Calu3 (cell line): ENCODE measurements at places on chromosomes 2 and 18. TPM values are rescaled to one million over a fixed set of nuclear protein-coding genes. Genes with fewer than 3 reads are reported as not detected.

DNA sequence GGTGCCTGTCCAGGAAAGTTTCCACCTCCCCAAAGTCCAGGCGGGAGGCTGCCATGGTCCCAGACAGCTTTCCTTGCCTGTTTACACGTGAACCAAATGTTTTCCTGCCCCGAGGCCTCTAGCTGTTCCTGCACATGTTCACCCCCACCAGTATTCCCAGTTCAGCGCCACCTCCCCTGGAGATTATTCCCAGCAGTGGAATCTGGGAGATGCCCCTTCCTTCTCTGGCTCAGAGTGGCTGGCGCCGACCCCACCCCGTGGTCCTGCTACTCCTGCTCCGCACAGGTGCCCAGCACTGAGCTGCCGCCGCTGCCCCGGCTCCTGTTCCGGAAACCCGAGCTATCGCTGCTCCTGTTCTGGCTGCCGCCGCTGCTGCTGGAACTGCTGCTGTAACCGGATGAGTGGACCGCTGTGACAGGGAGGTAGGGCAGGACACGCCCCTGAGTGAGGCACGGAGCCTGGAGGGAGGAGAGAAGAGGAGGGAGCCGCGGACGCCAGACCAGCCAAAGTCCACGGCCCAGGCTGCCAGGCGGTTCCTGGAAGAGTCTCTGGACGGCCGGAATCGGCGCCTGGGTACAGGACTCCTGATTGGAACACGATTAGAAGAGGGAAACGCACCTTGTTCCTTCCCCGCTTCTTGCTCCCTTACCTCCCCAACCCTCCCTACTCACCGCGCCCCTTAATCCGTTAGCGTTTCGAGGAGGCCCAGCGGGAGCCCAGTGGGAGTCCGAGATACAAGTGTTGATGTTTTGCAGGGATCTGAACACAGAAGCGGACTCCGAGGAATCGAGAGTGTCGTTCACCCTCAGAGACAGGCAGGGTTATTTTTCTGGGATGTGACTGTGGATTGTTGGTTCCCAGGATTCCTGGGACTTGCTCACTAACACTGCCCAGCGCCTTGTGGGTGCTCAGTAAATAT is at the start of gene PDE11A:
TSS of gene PDE11A (minus strand) at position 395 of the 919 bp plus-strand sequence. CDS start at position 55, 340 bp downstream.
- H3K4me3 ChIP-seq = peak within 1 kb of the TSS; percentile 83
- H3K4me1 ChIP-seq = peaks cover 48% of the 10 kb centered on the region
- H3K27ac ChIP-seq = peak within 1 kb of the TSS; percentile 45
- DNase-seq = peak; percentile 90
- peaks cover 26% of the 10 kb centered on the region for H3K36me3 ChIP-seq

Gene FAM228A
- total RNA-seq = not detected in 2 replicates

DNA sequence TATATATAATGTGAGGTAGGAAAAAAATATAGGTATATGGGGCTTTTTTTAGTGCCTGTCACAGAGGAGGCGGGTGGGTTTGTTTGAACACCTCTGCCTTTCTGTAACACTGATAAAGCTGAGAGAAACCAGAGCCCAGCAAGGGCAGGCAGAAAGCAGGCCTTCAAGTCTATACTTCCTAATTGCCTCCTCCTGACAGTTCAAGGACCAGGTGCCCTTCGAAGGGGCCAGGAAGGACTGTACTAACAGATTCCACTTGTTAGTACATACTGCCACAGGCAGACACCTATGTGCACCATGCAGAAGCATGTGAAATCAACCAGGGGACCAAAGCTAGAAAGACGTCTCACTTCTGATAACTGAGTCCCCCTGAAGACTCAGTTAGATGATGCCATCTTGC is 13.8 kb downstream of the SLC1A4 start:
- DNase-seq = no peak
- peaks cover 14% of the 10 kb centered on the region for H3K4me1 ChIP-seq
- no peaks in the 10 kb centered on the region for H3K27me3 ChIP-seq
- H3K27ac ChIP-seq = no peak overlapping the region
- no peak overlapping the region for H3K4me3 ChIP-seq

DNA sequence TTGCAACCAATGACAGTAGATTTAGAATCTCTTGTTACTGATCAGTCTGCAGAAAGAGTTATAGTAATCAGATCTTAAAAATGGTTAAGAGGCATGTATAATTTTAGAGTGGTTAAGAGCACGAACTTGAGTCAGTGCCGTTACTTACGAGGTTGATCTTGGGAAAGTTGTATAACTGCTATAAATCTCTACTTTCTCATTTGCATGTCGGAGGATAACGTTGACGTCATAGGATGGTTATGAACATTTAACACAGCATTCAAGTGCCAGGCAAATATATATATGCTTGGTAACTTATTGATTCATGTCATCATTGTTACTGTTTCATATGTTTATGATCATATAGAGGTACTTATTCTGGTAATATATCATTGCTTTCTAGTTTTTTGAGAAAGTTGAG is 146.2 kb downstream of the ARHGAP28 start:
- H3K4me3 ChIP-seq = no peak overlapping the region
- peaks cover 67% of the 10 kb centered on the region for H3K27me3 ChIP-seq
- DNase-seq = no peak

DNA sequence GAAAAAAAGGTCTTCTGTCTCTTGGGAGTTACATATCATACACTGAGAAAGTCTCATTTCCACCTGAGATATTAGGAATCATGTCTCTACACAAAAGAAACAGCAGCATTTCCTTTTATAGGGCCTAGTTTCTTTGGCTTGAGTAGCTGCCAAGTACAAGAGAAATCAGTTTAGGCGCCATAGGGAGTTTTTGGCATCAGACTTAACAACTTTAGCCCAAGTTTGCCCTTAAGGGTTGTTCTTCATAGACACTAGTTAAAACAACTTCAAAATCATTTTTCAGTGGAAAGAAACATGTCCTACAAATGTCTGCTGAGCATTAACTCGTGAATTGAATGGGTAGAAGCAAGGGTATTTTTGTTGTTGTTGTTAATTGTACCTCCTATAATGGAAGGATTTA is 587.0 kb upstream of the DSEL start:
- H3K27ac ChIP-seq = no peak overlapping the region
- no peaks in the 10 kb centered on the region for H3K36me3 ChIP-seq
- DNase-seq = no peak
- H3K27me3 ChIP-seq = no peaks in the 10 kb centered on the region

DNA sequence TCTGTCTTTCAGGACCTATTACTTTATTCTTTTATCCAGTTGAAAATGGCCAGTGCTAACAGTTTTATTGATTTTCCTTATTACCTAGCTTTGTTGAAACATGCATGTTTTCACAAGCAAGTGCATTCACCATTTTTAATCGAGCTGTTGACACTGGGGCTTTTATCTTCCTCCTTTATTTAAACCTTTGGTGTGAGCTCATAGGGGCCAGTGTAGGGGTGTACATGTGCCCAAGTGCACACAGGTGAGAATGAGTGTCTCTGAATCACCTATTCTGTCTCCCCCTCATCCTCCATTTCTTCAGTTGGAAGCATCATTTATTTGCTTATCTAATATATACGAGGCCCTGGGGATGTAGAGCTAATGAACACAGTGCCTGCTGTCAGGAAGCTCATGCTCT is 199.1 kb downstream of the PRKCE start:
- H3K4me1 ChIP-seq = peaks cover 32% of the 10 kb centered on the region
- H3K27me3 ChIP-seq = no peaks in the 10 kb centered on the region
- no peak overlapping the region for H3K27ac ChIP-seq
- no peaks in the 10 kb centered on the region for H3K36me3 ChIP-seq
- no peak overlapping the region for H3K4me3 ChIP-seq

DNA sequence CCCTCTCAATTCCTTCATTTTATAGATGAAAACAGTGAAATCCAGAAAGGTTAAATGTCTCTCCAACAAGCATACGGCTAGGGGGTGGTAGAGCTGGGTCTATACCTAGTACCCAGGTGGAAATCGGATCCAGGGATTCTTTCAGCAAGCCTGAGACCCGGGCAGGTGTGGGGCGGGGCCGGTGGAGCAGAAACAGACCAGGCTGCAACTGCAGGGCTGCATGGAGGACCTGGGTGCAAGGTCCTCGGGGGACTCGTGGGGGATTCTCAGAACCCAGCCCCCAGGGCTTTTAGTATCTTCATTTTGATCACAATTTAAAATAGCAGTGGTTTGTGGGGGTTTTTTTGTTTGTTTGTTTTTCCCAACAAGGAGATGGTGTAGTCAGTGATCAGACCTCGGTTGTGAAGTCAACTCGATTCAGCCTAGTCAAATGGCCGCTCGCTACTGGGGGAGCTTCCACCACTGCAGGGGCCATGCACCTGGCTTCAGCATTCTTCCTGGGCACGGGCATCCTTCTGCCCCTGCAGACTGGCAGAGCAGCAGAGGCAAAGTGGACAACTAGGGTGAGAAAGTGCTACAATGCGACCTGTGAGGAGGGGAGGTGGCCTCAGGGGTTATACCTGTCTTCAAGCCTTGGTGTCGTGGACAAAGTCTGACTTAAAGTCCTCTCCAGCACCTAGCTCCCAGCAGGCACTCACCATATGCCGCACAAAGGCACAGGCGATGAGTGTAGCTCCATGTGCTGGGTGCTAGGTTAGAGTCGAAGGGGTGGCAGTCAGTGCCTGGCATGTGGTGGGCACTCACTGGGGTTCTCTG is 46.3 kb downstream of the GORASP2 start:
- H3K4me1 ChIP-seq = peaks cover 18% of the 10 kb centered on the region
- H3K27ac ChIP-seq = no peak overlapping the region
- peaks cover 15% of the 10 kb centered on the region for H3K27me3 ChIP-seq
- H3K4me3 ChIP-seq = no peak overlapping the region

- H3K27me3 ChIP-seq = no peaks in the 10 kb centered on the region
- DNase-seq = no peak
- H3K36me3 ChIP-seq = peaks cover 19% of the 10 kb centered on the region
- H3K27ac ChIP-seq = no peak overlapping the region
Observed at GRCh38 chr2:130388221-130388907, 32.5 kb downstream of the PTPN18 start.

Gene UGT1A10
- 107 and 120 TPM in 2 replicates for total RNA-seq

Gene CAPN14
- total RNA-seq = 0.35 and 0.42 TPM in 2 replicates

- no peak overlapping the region for H3K27ac ChIP-seq
- no peak for DNase-seq
- peaks cover 41% of the 10 kb centered on the region for H3K4me1 ChIP-seq
- no peaks in the 10 kb centered on the region for H3K27me3 ChIP-seq
- H3K4me3 ChIP-seq = no peak overlapping the region
- H3K36me3 ChIP-seq = peaks cover 5% of the 10 kb centered on the region
Observed at GRCh38 chr2:62657783-62658182, 47.7 kb upstream of the EHBP1 start.

DNA sequence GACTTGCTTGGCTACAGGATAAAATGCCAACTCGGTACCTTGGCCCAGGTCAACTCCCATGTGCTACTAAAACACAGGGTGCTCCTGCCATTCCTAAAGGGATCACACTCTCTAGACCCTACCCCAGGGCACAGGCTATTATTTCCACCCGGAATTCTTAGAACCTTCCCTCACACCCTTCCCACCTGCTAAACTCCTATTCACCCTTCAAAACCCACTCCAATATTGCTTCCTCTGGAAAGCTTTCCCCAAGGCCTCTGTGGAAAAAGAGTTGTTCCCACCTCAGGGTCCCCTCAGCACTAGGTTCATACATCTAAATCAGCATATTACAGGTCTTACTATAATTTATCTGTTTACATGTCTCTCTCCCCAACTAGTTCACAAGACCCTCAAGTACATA is 75.0 kb upstream of the TANC1 start:
- DNase-seq = no peak
- no peak overlapping the region for H3K27ac ChIP-seq
- H3K4me1 ChIP-seq = no peaks in the 10 kb centered on the region
- no peaks in the 10 kb centered on the region for H3K36me3 ChIP-seq
- H3K4me3 ChIP-seq = no peak overlapping the region

DNA sequence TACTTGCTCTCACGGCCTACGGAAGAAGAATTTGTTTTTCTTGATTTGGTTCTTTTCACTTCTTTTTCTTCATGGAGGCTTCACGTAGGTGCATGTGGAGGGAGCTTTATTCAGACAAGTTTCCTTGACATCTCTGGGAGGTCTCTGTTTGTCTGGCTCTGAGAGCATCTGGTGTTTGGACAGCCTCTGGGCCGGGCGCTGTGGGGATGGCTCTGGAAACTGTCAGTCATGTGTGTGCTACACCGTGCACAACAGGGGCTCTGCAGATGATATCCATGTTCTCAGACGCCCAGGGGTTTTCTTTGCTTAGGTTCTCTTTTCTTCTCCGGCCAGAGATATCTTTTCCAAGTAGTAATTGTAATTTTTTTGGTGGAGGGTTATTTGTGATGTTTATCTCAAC is 130.7 kb downstream of the SH3RF3 start:
- no peak for DNase-seq
- peaks cover under 1% of the 10 kb centered on the region for H3K4me1 ChIP-seq
- peaks cover 82% of the 10 kb centered on the region for H3K27me3 ChIP-seq
- H3K36me3 ChIP-seq = no peaks in the 10 kb centered on the region

DNA sequence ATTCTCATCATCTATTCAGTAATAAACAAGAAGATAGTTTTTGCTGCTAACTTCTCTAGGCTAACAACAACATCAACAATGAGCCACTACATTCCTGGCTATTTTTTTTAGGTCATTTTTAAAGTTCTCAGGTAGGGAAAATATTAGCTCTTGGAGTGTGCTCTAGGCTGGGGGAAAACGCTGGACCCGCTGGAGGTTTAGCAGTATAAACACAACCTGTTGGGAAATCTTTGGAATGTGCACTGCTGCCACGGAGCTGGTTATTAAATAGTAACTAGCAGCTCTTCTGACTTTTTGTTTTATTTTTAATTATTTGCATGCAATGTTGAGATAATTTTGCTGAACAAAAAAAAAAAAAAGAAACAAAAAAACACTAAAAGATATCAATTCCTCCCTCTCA is 892.1 kb upstream of the ACVR2A start:
- H3K27ac ChIP-seq = no peak overlapping the region
- DNase-seq = no peak
- H3K27me3 ChIP-seq = no peaks in the 10 kb centered on the region
- no peak overlapping the region for H3K4me3 ChIP-seq
- no peaks in the 10 kb centered on the region for H3K4me1 ChIP-seq

DNA sequence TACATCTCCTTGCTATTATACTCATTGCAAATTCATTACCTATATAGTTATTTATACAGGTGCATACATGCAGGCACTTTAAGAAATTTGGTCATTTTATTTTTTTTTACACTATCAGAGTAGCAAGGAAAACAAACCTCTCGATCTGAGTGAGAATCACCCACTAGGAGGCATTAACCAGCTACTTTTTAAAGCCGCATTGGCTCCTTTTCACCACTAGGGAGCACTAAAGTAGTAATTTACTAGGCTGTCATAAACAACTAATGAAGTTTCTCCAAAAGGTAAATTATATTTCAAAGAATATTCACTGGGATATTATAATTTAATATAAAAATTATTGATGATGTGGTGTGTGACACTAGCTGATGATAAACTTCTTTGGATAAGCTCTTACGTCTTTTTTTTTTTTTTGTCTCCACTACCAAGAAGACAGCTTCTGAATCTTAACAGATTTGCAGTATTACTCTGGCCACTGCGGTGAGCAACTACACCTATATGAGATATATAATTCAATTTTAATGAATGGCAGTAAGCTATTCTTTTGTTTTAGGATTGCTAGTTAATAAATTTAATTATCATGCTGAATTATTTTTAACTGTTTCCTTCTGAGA is 101.9 kb downstream of the NOL4 start:
- DNase-seq = peak; percentile 30
- H3K4me1 ChIP-seq = peaks cover 29% of the 10 kb centered on the region

Gene HPCAL1
- total RNA-seq = 34.0 and 35.1 TPM in 2 replicates

Gene FAP
- 0.61 and 2.1 TPM in 2 replicates for total RNA-seq

Gene PID1
- 0.24 and 0.31 TPM in 2 replicates for total RNA-seq

- peak overlapping the region; percentile 77 for H3K27ac ChIP-seq
- peak; percentile 57 for DNase-seq
- H3K4me1 ChIP-seq = peaks cover 16% of the 10 kb centered on the region
- no peaks in the 10 kb centered on the region for H3K27me3 ChIP-seq
Observed at GRCh38 chr18:49560624-49561288, 1.1 kb upstream of the LIPG start.

Gene CYP20A1
- total RNA-seq = 14.2 and 15.1 TPM in 2 replicates
